ENCODE measurements at places on chromosomes 13 and 19.

- DNase-seq, result no peak
Observed at GRCh38 chr19:811506-812048, 10.2 kb downstream of the PLPPR3 start.

GRCh38 chr13:25847145-25847544 lies 204.7 kb downstream of the SHISA2 start:
- no peak for DNase-seq

GRCh38 chr13:80454245-80454644 lies 113.3 kb upstream of the SPRY2 start:
- DNase-seq, result no peak

DNA sequence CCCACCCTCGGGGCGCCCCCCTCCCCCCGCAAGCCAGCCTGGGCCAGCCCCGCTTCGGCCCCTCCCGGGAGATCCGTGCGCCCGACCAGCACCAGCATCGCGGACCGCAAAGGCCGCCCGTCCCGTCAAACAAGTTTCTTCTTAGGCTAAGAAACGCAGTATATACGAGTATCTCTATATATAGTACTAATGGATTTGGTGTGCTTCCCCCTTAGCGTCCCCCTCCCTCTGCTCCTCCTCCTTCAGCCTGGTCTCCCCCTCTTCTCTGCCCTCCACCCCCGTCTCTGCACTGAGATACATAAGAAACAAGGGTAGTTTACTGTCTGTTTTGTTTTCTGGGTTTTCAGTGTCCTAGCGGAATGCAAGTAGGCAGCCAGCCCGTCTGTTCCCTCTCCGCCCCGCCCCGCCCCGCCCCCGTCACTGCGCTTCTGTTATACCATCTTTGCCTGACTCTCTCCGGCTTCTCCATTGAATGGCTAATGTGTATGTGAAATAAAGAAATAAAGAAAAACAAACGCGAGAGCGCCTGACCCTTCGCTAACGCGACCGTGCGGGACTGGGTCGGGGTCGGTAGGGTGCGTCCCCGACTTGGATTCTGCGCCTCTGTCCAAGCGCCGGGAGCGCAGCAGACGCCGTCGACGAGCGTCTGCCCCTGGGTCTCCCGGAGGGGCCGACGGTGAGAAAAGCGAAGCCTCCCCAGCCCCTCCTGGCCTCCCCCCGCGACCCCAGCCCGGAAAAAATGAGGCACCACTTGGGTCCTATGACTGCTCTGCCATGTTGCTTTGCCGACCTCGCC lies 4.2 kb downstream of the LYL1 start:
- DNase-seq, result no peak

GRCh38 chr19:44596428-44597130 lies 16.8 kb upstream of the IGSF23 start:
- no peak for DNase-seq

DNA sequence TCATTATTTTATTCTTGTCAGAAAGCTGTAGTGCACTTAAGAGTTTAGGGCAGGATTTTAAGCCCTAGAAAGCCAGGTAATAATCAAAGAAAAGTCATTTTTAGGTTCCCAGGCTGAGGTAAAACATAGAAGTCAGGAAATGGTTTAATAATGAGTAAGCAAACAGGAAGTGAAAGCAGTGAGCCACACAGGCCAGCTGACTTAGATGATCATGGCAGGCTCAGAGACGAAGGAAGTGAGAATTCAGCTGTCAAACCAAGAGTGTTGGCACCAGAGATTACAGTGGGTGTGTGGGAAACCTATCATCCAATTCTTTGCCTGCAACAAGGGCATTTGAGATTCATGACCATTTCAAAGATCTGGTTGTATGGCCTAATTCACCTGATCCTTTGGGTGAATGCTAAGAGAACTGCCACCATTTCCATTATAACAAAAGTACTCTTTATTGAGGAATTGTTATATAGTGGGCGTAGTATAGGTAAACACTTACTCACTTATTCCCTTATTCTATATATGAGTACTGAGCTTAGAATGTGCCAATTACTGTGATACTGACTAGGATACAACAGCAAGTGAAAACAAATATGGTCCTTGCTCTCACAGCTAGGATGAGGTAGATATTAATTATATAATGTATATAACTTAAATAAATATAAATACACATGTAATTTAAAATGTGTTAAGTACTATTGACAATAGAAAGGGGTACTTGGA lies 103.7 kb upstream of the EDNRB start:
- no peak for DNase-seq

All from NCI-H2107 (cell line).